NCI-H2107 (cell line): ENCODE measurements at places on chromosomes 5 and 9.

GRCh38 chr9:108637340-108637739, 218.4 kb downstream of the ACTL7B start:
- DNase-seq = no peak

- no peak for DNase-seq
Measured at GRCh38 chr9:2317591-2317990, 302.4 kb downstream of the SMARCA2 start.

DNA sequence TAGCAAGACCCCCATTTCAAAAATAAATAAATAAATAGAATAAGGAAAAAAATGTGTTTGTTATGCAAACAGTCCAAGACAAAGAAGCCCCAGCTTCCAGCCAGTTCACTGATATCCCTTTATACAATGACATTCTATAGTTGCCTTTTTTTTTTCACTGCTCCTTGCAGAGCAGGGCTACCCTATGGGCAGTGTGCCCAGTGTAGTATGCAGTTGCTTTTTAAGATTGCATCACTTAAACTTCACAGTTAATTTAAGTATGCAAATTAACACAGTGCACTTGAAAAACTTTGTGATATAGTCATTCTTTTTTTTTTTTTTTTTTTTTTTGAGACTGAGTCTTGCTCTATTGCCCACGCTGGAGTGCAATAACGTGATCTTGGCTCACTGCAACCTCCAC, 40.8 kb upstream of the ARRDC3 start:
- no peak for DNase-seq

GRCh38 chr5:94969174-94969573, 315.7 kb downstream of the MCTP1 start:
- DNase-seq = peak; percentile 0

DNA sequence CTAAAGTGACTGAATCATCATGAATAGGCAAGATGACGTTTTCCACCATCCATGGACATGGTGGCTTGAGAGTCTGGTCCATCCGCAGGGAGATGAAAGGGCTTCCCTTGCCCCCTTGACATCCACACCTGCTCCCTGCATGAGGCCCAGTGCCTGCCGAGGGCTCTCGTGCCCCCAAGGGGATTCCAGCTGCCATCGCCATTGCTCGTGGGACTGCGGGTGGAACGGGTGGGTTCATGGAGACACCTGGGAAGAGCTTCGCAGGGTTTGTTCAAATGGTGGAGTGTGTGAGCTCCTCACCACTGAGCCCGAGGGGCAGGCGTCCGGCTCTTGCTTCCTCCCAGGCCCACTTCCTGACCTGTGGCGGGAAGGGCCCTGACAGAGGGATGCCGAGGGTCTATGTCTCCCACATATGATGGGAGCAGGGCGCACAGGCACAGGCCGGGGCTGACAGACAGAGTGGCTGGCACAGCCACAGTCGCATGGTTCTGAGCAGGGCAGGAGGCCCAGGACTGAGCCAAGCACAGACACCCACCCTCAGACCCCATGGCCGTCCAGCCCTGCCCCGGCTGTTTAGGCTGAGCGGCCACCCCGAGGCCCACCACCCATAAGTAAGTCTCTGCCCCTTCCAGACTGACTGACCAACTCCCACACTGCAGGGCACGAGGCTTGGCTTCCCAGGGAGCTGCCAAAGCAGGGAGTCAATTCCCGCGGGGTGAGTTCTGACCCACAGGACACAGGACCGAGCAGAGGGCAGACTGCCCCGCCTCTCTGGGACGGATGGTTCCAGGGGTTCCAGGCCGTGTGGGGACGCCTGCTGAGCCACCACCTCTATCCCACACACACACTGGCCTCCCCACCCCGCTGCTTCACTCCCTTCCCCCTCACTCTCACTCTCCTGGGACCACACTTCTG, 70.0 kb upstream of the PPP1R26 start:
- no peak for DNase-seq

- no peak for DNase-seq
Measured at GRCh38 chr5:174273325-174273724, 227.8 kb downstream of the NSG2 start.

DNA sequence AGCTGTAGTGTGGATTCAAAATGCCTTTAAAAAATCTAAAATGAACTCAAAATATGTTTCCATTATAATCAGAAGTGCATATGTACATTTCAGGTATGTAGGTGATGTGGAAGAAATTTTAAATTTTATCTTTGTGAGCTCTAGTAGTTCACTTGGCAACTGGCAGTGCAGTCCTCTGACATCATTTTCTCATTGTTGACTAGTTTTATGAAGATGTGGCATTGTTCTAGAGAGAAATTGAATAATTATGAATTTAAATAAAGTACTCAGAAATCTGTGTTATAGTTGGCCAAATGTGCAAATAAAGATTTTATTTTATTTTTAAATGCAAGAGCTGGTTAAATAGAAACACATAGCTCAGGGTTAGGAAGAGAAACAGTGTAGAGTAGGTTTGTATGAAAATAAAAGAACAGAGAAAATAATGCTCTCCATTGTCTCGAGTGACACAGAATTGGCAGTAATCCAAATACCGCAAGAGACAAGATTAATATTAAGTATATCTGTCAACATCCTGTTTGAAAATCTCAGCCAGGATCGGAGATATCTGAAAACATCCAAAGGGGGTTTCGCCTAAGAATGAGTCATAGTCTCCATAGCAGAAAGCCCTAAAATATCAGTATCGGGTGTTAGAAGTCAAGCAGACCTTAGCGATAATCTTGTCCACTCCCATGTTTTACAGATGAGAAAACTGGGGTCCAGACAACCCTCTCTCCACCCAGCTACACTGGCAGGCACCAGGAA, 189.4 kb downstream of the CCDC192 start:
- no peak for DNase-seq

DNA sequence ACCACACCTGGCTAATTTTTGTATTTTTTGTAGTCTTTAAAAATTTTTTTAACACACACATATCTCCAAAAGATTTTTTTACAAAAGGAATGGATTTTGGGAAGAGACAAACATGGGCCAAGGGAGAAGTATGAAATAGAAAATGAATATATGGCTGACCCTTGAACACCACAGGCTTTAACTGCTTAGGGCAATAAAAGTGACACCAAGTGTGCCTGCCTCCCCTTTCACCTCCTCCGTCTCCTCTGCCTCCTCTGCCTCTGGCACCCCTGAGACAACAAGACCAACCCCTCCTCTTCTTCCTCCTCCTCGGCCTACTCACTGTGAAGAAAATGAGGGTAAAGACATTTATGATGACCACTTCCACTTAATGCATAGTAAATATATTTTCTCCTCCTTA, 483.9 kb downstream of the KDM4C start:
- DNase-seq = no peak

- DNase-seq = no peak
Measured at GRCh38 chr5:76289692-76290091, 113.4 kb upstream of the IQGAP2 start.

DNA sequence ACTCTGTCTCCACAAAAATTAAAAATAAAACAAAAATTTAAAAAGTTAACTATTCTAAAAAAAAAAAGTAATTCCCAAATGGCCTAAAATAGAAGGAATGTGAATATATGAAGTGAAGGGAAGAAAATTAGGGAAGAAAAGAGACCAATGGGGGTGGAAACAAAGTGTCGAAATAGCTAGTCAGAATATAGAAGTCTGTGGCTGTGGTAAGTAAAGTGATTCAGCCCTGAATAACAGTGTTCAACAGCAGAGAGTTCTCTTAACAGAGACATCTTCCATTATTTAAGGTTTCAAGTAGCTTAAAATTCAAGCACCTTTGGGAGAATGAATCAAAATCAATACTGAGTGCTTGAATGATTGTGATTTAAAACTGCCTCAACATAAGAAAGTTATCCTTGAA, 51.7 kb downstream of the LPAR1 start:
- no peak for DNase-seq

GRCh38 chr9:88464851-88465250, 70.1 kb upstream of the NXNL2 start:
- no peak for DNase-seq

- no peak for DNase-seq
Measured at GRCh38 chr5:31671339-31671741, 32.4 kb downstream of the PDZD2 start.

DNA sequence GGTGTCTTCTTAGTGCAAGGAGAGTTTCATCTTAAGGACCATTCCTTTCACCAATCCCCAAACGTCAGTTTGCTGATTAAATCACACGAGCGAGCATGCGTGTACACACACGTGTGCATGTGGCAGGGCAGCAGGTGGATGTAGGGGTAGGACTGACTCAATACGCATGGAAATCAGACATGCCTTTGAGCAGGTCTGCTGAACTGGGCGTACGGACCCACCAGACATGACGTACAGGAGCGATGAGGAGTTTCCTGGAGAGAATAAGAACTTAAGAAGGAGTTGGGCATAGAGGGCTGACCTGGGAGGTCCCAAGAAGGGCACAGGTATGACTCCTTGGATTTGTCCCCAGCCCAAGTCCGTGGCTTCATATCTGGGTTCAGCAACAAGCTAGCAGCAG, 170.0 kb downstream of the FGF18 start:
- no peak for DNase-seq

DNA sequence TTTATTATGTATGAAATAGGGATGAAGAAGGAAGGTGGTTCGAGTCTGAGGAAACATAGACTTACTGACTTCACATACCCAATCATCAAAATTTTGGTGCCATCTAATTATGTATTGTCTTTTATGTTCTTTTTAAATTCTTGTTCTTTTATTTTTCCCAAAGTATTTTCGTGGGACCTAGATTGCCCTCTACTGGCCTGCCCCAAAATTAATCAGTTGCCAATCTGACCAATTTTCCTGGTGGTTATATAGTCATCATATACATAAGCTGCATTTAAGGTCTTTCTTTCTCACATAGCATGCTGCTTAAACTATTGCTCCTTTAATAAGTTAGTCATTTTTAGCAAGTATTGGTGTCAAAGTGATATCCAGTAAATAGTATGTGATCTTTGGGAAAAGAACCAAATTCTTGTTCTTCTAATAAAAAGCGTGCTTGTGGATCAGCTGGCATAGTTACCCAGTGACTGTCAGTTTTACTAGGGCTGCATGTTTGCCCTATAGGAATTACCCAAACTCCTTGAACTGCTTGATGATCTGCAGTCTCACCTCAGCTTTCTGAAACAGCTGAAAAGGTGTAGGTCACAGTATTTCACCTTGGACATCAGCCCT, 223.5 kb downstream of the SH3GL2 start:
- no peak for DNase-seq

DNA sequence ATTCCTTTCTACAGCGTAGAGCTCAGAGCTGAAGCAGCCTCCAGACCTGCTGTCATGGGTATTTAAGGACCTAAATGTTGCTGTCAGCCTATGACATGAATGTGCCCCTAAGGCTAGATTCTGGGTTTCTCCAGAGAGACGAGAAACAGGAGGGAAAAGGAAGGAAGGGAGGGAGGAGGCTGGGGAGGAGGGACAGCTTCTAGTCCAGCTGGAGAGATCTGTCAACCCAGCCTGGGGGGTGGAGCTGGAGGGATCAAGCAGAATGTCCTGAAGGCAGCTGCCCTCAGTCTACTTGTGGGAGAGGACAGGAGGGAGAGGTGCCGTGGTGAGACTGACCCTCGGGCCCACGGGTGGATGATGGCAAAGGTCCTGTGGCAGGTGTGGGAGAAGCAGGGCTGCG, 1.1 kb upstream of the DBH start:
- no peak for DNase-seq

- no peak for DNase-seq
Measured at GRCh38 chr9:115640887-115641286, 512.7 kb upstream of the PAPPA start.

GRCh38 chr5:171937351-171937750, 69.1 kb downstream of the FBXW11 start:
- no peak for DNase-seq

GRCh38 chr9:36029765-36030528, 6.8 kb upstream of the RECK start:
- DNase-seq = no peak

DNA sequence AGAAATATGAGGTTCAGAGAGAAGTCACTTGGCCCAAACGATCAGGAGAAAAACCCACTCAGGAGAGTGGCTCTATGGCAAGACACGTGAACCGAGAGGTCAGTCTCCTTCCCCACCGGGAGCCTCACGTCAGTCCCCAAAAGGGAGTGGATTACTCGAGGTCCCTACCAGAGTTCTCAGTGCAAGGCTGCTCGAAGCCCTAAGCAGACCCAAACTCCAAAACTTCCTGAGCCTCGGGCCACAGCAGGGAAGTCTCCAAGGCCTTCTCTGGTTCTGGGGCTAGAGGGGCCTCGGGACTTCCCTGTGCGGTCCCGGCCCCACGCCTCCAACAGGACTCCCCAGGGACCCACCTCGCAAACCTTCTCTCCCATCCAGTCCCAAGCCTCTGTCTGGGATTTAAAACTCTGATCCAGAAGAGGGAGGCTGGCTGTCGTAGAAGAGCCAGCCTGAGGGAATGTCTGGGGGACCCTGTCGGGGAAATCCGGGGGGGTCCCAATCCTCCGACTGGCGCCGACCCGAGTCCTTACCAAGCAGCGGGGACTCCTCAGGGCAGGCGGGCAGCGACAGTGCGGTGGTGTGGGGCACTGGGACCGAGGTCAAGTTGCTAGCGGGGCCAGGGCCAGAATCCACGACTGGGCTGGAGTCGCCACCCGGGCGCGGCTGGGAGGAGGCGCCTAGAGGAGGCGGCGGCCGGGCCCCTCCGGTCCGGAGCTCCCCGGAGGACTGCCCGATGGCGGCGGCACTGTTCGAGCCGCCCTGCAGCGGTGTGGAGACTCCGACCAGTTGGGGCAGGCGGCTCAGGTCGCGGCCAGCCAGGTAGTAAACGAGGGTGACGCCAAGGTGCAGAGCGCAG, 679 bp downstream of the B4GALT1 start:
- DNase-seq = no peak

- DNase-seq = peak; percentile 25
Measured at GRCh38 chr9:132488626-132489025, 78.6 kb downstream of the CFAP77 start.

GRCh38 chr9:111766066-111766465, 28.7 kb downstream of the SHOC1 start:
- DNase-seq = no peak

DNA sequence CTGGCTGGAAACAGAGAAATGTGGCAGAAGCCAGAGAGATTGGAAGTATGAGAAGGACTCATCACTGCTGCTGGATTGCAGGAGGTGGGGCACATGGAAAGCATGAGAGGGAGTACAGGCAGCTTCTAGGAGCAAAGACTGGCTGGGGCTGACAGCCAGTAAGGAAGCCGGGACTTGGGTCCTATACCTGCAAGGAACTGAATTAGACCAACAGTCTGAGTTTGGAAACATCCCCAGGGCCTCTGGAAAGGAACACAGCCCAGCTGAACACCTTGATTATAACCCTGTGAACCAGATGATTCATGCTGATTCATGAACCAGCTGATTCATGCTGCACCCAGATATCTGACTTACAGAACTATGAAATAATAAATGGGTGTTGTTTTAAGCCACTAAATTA, 93.4 kb downstream of the OSTF1 start:
- DNase-seq = no peak

GRCh38 chr9:128987805-128988204, 40.3 kb downstream of the NUP188 start:
- DNase-seq = no peak

DNA sequence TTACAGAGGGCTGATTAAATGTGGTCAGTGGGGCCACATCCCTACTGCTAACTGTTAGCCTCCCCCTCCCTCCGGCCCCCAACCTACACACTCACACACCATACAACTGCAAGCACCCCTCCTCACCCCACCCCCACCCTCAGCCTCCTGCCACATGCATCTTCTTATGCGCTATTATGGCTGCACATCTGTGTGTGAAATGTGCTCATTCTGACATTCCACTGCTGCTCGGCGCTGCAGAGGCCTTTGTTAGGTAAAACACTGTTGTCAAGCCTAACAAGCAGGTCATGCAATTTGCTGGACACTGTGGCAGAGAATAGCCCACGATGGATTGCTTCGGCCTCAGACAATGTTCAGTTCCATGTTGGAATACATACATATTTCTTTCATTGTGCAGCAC, 173.6 kb downstream of the NR2F1-AS1 start:
- no peak for DNase-seq

GRCh38 chr9:123322273-123323195, 33.5 kb upstream of the CRB2 start:
- DNase-seq = no peak
